Activated B cell treated with CpG ODN at 0.5 μM for 24 hours (primary cell): ENCODE measurements at places on chromosomes 3 and 15. TPM values are rescaled to one million over a fixed set of nuclear protein-coding genes. Genes with fewer than 3 reads are reported as not detected.
A peak's percentile ranks its signal among the peaks of the same experiment; 100 is the strongest.

- no peak for DNase-seq
These were observed 980 bp downstream of the DALRD3 start for GRCh38 chr3:49017229-49017970.

COL6A6 gene
- not detected in 2 replicates for total RNA-seq

SI gene
- not detected in 2 replicates for total RNA-seq

DNA sequence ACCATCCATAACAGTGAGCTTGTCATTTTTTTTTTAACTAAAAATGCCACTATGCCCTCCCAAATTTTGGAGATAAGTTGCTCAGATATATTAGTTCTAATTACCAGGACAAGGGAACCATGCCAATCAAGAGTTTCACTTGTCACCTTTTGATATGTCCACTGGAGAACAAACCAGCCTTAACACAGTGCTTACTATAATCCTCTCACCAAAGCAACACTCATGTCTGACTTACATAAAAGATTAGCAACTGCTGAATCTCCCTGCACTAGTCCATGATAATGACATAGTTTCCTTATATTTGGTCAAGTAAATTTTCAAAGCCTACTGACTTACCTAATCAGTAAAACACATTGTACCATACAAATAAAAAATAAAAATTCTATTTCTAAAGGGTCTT is 44.4 kb downstream of the TTBK2 start:
- no peak for DNase-seq

DNA sequence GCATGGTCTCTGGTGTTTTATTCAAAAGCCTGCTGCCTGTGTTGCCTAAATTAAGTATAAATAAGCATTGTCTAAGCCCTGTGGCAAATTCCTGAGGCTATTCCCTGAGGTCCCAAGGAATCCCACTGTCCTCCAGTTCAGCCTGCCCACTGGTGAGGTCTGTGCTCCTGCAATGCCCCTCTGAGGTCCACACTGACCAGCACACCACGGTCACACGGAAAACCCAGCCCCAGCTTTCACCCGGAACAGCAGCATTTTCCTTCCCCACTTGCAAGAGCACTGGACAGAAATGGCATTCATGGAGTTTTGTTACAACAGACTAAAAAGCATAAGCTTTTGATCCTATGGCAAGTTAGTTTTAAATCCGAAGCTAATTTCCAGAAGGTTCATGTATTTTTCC is 234.0 kb downstream of the KLF13 start:
- no peak for DNase-seq

GRCh38 chr3:125646581-125646980 is 51.3 kb upstream of the OSBPL11 start:
- DNase-seq: no peak

NFKBIZ gene
- total RNA-seq: 391 and 421 TPM in 2 replicates

GRCh38 chr3:32146746-32147211 is 40.4 kb downstream of the GPD1L start:
- DNase-seq: no peak

DNA sequence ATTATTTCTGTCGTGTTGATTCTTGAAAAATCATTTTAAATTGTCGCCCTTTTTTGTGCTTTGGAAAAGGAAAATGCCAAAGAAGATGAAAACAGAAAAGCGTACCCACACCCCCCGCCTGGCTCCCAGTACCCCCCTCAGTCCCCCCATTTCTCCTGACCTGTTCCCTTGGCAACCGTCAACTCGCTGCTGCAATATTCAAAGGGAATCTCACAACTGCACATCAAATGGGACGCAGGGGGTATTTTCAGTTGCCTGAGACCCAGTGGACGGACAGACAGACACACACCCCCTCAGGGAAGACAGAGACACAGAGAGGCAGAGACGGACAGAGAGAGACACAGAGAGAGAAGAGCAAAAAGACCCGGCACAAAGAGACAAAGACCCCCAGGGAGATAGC is 83.5 kb upstream of the PRR20G start:
- DNase-seq: no peak

DNA sequence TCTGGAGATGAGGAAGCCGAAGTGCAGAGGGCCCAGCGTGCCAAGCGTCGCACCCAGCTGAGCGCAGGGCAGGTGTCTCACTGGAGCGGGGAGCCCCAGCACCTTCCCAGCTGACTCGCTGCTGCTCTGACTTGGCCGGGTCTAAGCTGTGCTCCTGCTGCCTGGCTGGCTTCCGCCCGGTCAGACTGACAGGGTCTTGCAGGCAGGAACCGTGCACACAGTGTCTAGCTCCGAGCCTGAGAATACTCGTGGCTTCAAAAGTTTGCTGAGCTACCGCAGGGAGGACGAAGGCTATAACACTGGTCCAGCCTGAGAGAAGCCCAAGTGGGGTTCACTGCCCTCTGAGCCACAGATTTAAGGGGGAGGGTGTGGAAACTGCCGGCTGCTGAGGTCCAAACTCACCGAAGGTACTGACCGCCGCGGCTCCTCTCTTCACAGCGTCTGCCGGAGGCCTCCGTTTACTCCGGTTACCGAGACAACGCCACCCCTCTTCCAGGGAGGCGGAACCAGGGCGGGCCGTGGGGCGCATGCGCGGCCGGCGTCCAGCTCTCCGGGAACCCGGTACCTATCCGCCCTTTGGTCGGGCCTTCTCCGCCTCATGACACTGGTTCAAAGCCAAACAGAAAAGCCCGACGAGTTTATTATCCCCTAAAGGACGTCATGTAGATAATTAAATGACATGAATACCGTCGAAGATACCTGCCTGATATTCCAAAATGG is at the start of gene CFAP44:
CFAP44 (minus strand) TSS at position 443 of the 720 bp plus-strand sequence. CDS start 7,829 bp downstream, outside the sequence.
- peak; percentile 48 for DNase-seq

DNA sequence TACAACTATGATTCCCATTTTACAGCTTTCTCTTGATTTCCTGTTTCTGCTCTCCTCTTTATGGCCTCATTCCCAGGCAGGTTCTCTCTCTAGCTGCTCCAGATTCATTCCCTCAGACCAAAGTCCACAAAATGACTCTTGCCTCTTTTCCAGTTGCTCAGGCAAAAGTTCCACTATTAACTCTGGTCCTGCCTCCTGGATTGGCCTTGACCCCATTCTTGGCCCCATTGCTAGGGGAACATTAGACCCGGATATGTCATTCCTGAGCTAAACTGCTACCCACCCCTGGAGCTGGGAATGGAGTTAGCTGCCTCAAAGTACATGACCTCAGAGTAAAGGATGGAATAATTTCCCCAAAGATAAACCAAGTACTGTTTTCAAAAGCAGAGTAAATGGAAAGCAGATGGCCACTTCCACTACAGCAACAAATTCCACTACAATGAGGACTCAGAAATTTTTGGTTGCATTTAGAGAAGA is 73.0 kb upstream of the GAP43 start:
- no peak for DNase-seq

GRCh38 chr3:34386309-34386708 is 587.9 kb downstream of the PDCD6IP start:
- no peak for DNase-seq

GOLGA8T gene
- total RNA-seq: not detected in 2 replicates

DNA sequence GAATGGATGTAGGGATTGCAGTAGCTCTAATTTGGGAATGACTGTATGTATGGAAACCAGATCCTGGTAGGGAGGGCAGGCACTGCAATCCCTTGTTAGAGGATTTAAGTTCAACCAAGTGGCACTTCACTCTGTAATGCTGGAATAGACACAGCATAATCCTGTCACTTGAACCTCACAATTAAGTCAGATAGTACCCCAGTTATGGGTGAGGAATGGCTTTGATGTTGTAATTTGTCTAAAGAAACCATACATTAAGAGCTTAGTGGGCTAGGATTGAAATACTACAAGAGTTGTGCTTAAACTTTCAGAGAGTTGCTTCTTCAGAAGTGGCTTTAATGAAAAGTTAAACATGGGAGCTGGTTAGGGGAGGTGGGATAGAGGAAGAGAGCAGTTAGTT is 9.3 kb downstream of the RAB7A start:
- no peak for DNase-seq

GRCh38 chr3:148218222-148218621 is 479.5 kb upstream of the AGTR1 start:
- no peak for DNase-seq

VPS33B gene
- 27.3 and 33.4 TPM in 2 replicates for total RNA-seq

- no peak for DNase-seq
These were observed 55.0 kb downstream of the POLR2M start for GRCh38 chr15:57761562-57761961.

DNAH1 gene
- total RNA-seq: 22.8 and 25.8 TPM in 2 replicates

EXD1 gene
- total RNA-seq: not detected in 2 replicates

ELL3 gene
- total RNA-seq: 95.5 and 108 TPM in 2 replicates

DNA sequence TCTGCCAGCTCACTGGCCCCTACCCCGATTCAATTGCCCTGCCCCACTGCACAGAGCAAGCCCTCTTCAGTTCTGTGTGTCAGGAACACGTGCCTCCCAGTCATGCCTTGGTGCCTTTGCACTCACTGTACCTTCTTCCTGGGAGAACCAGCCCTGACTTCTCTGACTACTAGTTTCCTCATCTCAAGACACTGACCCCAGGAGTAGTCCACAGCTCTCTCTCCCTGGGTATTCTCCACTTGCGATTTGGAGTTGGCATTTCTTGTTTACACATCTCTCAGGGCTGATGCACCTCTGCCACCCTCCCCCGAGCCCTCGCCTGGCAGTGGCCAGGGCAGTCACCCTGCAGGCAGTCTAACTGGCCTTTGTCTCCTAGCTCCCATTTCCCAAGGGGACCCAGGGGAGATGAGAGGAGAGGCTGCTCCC is 5.7 kb downstream of the CISH start:
- no peak for DNase-seq

GRCh38 chr15:96593735-96594134 is 263.2 kb downstream of the NR2F2 start:
- DNase-seq: no peak

CHRD gene
- total RNA-seq: not detected in 2 replicates

DNA sequence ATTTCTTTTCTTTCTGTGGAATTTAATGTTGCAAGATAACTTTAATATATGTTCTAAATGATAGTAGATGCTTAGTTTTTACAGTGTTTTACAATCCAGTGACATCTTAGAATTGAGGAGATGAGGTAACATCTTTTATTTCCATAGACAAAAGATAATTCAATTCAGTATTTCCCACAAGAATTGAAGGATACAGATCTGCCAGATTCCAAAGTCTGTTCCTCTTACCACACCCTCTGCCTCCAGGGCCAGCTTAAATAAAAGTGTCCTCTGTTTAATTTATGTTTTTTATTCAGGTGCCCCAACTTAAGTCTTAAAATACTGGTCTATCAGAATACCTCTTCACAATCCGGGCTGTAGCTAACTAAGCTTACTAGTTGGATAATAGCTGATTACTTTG is 6.5 kb downstream of the STT3B start:
- DNase-seq: no peak

TMEM42 gene
- total RNA-seq: 12.4 and 13.1 TPM in 2 replicates
